ENCODE measurements at places on chromosomes 7 and 10.

GRCh38 chr7:73585196-73585595, 6.8 kb upstream of the TBL2 start:
- H3K4me1 ChIP-seq, result peaks cover 7% of the 10 kb centered on the region
- DNase-seq, result no peak
- H3K36me3 ChIP-seq, result no peaks in the 10 kb centered on the region

- DNase-seq, result no peak
- H3K36me3 ChIP-seq, result no peaks in the 10 kb centered on the region
- no peak overlapping the region for H3K27ac ChIP-seq
- peaks cover 2% of the 10 kb centered on the region for H3K27me3 ChIP-seq
These were observed 48.5 kb upstream of the LRRTM3 start for GRCh38 chr10:66877361-66877760.

DNA sequence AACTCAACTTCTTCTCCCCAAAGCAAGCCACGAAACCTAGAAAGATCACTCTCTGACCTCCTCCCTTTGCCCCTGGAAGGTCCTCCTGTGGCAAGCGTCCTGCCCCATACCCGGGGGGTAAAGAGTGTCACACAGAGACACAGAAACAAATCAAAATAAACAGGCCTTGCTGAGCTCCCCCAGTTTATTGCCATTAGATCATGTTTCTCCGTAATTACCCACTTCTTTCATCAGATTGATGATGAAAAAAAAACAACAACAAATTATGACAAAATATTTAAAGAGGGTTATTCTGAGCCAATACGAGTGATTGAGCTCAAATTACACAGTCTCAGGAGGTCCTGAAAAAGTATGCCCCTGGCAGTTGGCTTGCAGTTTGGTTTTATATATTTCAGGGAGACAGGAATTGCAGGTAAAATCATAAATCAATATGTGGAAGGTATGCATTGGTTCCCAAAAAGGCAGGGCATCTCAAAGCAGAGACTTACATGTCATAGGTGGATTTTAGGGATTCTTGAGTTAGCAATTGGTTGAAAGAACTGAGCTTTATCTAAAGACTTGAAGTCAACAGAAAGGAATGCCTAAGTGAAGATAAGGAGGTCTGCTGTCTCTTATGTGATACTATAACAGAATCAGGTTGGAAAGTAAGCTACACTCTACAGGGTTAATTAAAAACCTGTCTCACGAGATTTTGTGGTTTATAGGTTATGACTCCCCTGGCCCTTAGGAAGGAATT, 86.2 kb downstream of the APBB1IP start:
- H3K27ac ChIP-seq, result no peak overlapping the region
- DNase-seq, result no peak
- H3K4me1 ChIP-seq, result peaks cover 4% of the 10 kb centered on the region
- peaks cover 6% of the 10 kb centered on the region for H3K36me3 ChIP-seq
- peaks cover 1% of the 10 kb centered on the region for H3K27me3 ChIP-seq
- H3K4me3 ChIP-seq, result no peak overlapping the region

GRCh38 chr7:12031638-12032037, 179.5 kb upstream of the TMEM106B start:
- no peaks in the 10 kb centered on the region for H3K4me1 ChIP-seq
- no peaks in the 10 kb centered on the region for H3K36me3 ChIP-seq

All from endothelial cell (in vitro differentiated cells).